Activated CD4-positive, CD25-positive, alpha-beta regulatory T cell (primary cell): ENCODE measurements at places on chromosomes 6 and 20.

DNA sequence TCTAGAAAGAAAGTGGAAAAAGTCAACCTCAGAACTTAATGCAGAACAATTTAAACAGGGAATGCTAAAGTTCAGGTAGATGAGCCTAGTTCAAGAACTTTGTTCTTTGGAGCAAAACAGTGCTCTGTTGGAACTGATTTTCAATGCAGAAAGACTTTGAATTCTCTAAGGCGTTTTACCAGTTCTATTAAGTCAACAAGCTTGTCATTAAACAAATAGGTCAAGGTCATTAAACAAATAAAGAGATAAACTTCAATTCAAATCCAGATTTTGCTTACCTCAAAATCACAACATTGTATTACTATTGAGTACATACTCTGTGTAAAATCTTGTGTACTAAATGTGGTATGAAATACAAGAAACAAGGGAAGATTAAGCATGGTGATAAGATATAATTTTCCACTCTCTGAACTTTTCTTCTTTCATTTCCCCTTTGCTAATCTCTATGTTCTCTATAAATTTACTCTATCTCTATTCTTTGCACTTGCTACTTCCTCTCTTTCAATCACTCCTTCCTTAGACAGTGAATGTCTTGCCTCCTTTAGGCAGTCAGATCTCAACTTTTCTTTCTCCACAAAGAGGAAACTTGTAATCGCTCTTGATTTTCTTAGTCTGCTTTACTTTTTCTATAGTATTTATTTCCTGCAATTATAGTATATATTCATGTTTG lies 160.8 kb upstream of the KHDRBS2 start:
- DNase-seq, result no peak

DNA sequence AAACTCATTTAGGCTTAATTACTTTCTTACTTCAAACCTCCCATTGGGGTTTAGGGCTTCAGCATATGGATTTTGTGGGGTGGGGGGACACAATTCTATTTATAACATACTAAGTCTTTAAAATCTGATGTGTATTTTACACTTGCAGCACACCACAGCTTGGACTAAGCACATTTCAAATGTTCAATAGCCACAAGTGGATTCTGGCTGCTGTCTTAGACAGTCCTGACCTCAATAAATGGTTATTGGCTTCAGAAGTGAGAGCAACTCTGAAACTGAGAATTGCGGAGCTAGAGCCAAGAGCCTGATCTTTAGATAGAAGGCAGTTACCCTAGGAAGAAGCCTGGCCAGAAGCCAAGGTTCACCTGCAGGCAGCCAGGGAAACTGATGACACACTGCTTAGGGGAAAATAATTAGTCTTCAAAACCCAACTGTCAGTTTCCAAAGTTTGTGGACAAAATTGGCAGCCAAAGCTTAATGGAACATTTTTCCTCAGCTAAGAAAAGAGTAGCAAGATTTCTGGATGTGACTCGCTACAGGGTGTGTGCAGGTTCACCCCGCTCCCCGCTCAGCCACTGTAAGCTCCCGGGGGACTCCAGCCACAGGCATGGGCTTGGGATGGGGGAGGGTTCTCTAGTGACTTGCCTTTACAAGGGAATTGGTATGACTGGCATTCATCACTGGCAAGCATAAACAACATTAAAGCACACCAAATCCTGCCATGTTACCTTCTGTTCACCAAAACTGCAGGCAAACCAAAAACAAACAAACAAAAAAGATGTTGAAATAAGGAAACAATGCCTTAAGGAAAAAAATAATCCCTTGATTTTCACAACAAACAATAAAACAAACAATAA lies 219.8 kb downstream of the TFAP2A start:
- no peak for DNase-seq

DNA sequence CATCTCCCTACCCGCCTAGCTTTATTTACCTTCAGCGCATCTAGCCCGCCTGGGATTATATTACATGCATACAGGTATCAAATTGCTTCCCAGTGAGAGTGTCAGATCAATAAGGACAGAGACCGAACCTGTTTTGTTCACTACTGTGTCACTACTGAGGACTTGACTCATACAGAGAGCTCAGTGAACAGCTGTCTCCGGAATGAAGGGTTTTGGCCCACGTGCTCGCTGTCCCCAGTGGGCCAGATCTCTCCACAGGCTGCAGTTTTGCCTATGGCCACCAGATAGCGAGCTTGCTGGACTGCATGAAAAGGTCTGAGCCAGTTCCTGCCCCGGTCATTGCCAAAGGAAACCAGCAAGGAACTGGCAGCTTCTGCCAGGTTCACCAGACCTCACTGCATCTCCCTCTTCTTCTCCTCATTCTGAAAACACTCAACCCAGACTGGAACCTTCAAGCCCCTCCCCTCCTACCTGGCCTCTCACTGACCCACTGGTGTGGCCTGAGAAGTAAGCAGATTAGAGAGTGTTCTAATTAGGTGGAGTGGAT lies 150.8 kb downstream of the ZMYND8 start:
- no peak for DNase-seq

DNA sequence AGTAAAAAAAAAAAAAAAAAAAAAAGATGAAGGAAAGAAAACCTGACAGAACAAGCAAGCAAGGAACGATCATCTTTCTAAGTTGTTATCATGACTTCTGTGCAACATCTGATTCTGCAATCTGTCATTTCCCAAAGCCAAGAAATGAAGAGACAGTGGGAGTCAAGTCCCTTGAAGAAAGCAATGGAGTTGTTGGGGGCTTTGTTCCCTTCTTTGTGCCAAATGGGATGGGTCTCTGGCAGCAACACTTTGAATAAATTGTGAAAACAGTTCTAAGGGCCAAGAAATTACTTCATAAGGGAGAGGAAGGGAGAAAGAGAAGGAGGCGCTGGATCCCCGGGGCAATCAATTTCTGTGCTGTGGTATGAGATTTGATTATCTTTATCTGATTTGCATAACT lies 33.3 kb upstream of the RSPO3 start:
- no peak for DNase-seq

GRCh38 chr20:7029019-7029418 lies 261.5 kb downstream of the BMP2 start:
- DNase-seq, result no peak

- no peak for DNase-seq
Observed at GRCh38 chr20:25195962-25196785, 662 bp downstream of the ENTPD6 start.

DNA sequence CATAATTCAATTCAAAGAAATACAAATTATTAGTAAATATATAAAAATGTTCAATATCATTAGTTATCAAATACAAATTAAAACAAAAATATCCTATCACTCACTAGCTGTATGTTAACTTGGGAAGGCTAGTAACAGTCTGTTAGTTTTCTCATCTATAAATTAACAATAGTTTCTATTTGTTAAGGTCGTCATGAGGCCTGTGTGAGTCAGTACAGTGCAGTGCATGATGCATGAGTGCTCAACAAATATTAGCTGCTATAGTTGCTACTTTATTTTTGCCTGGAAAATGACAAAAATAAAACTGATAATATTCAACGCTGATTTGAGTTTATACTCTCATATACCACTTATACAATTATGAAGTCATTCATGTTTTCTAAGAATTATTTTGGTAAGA lies 401.6 kb upstream of the RUNX2 start:
- DNase-seq, result no peak

GRCh38 chr6:126048635-126049034 lies 62.3 kb downstream of the TRMT11 start:
- DNase-seq, result no peak

DNA sequence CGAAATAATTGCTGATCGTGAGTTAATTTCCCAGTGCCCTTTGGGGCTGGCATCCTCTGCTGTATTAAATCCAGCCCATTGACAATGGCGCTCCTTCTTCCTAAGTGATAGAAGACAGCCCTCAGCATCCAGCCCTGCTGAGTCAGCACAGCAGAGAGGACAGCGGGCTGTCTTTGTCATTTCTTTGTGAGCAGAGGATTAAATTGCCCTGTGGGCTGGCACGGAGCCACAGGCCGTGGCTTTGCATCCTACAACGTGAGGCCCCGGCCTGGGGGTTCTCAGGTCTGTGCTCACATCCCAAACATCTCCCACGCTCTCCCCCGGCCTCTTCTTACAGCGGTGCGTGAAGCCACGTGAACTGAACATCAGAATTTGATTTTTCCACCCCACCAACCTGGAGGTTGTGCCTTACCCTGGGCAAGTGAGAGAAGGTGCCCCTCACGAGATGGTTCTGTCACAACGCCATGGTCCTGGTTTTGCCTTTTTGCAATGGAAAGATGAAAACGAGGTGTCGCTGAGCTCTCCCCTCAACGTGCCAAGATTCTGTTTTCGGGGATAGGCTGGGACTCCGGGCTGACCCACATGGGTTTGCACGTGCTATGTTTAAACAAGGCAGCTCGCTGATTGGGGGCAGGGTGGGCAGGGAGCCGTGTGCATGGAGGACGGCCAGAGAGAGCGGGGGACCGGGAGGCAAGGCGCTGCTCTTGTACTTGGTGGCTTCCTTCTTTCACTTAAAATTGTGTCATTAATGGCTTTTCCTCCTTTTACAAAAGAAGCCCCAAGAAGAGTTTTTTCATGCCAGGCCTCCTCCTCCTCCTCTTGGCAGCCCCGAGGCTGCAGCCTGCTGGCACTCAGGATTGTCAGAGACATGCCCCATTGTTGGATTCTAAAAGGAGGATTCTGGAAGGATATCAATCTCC lies 19.5 kb downstream of the CDH4 start:
- no peak for DNase-seq

- DNase-seq, result no peak
Observed at GRCh38 chr6:37005061-37005810, at the start of gene FGD2. Gene FGD2, plus strand, starts transcription at chr6:37005655. Its CDS starts 163 bp downstream, at chr6:37005818.

DNA sequence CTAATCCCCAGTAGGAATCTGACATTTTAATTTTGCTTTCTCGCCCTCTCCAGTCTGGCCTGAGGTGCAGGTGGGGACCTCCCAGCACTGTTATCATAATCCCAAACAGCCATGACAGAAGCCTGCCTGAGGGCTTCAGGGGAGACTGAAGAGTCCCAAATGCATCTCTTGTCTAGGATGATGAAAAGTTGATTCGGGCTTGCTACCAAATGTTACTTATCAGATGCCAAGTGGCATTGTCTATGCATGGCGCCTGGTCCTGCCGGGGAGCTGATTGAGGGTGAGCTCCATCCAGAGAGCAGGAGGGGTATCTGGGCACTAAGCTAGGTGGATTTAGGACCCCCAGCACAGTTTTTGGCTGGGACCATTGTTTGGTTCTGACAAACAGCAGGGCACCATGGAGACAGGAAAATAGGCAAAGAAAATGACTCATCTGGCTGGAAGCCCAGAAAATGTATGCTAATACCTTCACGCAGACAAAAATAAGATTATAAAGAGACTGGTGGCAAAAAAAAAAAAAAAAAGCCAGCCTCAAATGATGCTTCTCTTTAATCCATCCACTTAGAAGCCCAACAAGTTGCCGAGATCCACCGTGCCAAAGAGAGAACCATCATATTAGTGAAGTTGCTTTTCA lies 513.7 kb upstream of the SULF2 start:
- no peak for DNase-seq

DNA sequence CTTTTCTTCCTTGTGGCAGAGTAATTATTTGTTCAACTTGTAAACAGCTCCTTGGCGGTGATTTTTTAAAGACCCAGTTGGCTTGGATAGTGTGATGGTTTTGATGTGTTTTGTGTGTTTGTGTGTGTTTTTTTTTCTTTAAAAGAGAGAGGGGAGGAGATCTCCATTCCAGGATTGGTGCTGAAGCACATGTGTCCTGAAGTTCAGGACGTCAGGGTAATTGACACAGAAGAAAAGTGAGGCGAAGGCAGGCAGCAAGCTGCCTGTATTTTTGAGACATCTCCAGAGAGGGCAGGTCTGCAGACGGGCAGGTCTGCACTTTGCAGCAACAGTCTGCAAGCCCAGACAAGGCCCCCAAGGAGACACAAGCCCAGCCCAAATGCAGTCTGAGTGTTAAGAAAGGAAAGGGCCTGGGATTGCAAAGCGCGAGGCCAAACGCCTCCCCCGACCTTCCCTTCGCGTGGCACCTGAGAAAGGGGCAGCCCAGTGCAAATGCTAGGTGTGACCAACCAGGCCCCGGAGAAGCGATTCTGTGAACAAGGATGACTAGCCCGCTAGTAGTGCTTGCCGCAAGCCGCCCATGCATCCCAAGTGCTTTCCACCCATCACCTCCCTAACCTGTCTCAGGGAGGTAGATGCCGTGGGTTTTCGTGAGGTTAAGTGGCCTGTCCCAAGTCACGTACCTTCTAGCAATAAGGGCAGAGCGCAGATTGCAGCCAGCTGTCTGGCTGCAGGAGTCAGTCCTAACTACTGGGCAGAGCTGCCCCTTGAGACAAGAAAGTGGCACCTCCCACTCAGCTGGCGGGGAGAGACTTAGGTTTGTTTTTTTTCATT lies 230.5 kb downstream of the ZMYND8 start:
- no peak for DNase-seq

GRCh38 chr20:39986173-39986904 lies 702.7 kb downstream of the MAFB start:
- DNase-seq, result no peak

GRCh38 chr6:106126482-106126881 lies 40.3 kb downstream of the PRDM1 start:
- no peak for DNase-seq

GRCh38 chr6:105604587-105604884 lies 201.7 kb upstream of the PREP start:
- DNase-seq, result no peak

GRCh38 chr6:63347599-63347998 lies 27.8 kb upstream of the LGSN start:
- no peak for DNase-seq

DNA sequence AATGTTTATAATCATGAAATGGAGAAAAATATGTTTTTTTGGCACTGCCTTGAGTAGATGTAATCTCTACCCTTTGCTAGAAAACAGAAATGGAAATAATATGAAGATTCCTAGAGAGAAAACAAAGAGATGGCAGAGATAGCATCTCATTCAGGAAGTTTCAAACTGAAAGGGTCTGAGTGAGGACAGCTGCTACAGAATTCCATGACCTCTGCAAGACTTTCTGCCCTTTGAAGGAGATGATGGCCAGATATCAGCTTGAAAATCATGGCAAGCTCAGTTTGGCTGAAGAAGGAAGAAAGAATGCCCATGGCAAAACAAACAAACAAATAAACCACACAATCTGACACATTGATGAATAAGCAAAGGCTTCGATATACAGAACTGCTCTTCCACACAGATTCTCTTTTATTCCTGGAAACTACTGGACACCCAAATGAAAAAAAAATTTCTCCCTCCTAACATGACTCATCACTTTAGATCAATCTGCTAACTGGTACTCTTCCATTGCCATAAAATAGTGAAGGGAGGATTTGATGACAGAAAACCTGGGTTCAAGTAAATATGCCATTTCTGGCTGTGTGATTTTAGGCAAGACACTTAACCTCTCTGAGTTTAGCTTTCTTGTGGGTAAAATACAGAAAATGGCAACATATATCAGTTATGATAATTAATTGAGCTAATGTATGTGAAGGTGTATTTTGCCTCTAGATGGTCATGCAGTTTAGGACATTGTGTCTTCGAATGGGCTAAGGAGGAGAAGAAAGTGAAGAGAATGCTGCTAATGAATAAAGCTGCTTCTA lies 105.9 kb upstream of the SPACA1 start:
- DNase-seq, result no peak

DNA sequence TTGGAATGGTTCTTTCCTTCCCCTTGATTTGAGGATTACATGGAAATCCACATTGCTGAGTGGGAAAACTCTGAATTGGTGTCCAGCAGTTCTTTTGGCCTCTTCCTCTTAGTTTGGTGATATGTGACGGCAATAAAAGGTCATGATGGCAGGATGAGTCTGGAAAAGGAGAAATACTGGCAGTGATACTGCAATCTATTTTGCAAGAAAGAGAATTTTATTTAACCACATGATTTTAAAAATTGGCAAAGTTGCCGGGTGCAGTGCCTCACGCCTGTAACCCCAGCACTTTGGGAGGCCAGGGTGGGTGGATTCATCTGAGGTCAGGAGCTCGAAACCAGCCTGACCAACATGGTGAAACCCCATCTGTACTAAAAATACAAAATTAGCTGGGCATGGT lies 73.1 kb downstream of the ADTRP start:
- DNase-seq, result no peak
